NCI-H2171 treated with DMSO at 0.1 percent for 48 hours (cell line): ENCODE measurements at places on chromosomes 6 and 20.

GRCh38 chr20:17629025-17629424, 53.0 kb downstream of the RRBP1 start:
- no peak for DNase-seq

GRCh38 chr6:75334266-75335040, 49.9 kb upstream of the TMEM30A start:
- DNase-seq, result peak; percentile 6

DNA sequence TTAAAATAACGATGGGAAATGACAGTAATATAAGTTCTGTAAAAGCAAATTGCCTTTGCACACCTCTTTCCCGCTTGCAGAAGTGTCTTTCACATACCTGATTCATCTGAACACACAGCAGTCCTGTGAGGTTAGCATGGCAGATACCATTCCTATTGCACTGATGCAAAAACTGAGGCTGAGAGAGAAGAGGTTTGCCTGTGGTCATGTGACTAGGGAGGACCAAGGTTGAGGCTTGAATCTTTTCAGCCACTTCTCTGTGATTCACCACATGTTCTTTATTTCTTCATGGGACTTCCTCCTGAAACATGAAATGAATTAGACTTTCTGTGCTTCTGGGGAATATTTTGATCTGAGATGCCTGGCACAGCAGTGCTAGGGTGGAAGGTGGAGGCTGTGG, 92.9 kb downstream of the VEGFA start:
- DNase-seq, result no peak

- no peak for DNase-seq
These were observed 43.8 kb downstream of the PKIB start for GRCh38 chr6:122654012-122654411.

- no peak for DNase-seq
These were observed 15.0 kb downstream of the ALDH8A1 start for GRCh38 chr6:134934793-134935485.

DNA sequence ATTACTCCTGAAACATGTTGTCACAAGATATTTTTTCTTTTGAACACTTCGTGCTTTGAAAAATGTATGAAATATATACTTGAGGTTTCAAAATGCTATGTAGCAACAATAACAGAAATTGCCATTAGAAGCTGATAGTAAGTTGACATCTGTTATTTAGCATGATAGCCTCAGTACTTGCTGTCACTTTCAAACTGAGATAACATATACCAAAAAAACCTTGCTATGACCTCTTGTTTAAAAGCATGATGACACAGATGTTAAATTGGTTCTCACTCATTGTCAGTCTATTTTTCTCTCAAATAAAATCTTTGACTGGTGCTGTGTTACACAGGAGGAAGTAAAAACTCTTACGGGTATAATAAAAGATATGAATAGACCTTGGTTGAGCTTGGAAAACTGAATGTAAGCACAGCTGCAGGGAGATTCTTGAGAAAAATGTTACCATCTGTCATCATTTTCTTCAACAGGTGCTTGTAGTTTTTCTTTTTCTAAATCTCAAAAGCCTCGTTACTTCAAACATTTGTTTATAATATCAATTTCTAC, 18.6 kb downstream of the MOXD1 start:
- no peak for DNase-seq

DNA sequence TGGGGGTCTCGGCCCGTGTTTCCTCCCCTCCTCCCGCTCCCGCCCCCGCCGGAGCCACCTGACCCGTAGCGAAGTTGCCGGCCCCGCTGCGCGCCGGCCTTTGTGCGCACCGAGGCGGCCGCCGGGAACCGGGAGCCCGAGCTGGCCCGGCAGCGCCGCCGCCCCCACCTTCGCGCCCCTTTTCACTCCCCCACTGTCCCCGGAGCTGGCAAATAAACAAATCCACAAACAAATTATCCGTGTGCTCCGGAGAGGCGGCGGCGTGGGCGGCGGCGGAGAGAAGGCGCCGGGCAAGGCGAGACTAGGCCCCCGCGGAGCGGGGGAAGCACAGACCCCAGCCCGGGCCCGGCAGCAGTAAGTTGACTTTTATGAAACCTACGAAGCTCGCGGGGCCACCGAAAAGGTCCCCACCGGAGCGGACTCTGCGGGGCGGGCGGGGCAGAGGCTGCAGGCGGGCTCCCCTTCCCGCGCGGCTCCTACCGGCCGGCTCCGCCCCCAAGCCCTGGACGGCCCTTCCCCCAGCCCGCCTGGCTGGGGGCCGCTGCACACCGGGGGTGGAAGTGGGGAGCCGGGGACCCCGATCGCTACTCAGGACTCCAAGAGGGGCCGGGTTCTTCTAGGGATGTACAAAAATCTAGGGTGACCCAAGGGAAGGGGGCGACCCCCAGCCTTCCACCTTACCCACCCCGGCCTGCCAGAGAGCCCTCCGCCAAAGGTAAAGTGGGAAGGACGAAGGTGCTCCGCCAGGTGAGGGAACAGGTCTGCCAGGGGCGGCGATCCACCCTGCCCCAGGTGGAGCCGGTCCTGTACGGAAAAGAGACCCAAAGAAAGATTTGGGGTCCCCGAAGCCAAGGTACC, 40.7 kb downstream of the YTHDF1 start:
- DNase-seq, result no peak

DNA sequence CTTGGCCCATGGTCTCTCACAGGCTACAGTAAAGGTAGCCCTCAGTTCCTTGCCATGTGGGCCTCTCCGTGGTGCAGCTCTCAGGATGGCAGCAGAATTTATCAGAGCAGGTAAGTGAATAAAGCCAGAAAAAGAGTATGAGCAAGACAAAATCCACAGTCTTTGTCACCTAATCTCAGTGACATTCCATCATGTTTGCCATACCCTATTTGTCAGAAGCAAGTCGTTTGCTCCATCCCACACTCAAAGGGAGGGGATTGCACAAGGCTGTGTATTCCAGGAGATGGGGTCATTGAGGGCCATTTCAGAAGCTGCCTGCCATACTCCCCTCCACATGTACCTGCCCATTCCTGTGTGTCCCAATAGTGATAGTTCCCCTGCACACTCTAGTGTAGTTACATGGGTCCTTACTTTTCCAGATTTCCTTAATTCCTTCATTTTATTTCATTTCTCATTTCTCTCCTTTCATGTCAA, 24.2 kb downstream of the ISM1 start:
- no peak for DNase-seq

DNA sequence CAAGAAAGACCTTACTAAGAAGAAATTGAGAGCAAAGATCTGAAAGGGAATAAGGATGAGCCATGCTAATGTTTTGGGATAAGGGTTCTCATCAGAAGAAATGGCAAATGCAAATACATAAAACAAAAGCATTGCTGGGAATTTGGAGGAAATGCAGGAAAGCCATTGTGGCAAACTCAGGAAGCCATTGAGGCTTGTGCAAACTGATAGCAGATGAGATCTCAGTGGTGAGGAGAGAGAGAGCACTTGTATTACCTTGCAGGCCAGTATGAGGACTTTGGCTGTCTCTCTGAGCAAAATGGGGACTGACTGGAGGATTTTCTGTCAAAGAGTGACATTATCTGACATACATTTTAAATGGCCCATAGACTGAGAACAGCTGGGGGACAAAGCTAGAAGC, 103.0 kb downstream of the ADGRB3 start:
- DNase-seq, result no peak

- DNase-seq, result no peak
These were observed 2.4 kb downstream of the SYNE1 start for GRCh38 chr6:152634773-152635172.

DNA sequence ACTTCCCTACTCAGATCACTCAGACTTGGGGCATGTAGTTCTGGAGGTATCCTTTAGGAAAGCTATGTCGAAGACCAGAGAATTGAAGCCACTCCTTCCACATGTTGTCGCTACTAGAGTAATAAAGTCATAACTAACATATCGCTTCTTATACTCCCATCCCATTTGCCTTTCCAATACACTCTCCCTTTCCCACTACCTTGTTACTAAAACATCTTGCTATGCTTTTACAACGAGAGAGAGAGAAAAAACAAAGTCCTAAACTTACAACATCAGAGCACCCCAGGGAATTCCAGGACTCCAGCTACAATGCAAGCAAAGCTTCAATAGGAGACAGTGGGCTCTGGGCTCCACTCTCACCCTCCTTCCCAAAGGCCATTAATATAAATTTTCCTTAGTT, 5.1 kb upstream of the LAMP5 start:
- no peak for DNase-seq

DNA sequence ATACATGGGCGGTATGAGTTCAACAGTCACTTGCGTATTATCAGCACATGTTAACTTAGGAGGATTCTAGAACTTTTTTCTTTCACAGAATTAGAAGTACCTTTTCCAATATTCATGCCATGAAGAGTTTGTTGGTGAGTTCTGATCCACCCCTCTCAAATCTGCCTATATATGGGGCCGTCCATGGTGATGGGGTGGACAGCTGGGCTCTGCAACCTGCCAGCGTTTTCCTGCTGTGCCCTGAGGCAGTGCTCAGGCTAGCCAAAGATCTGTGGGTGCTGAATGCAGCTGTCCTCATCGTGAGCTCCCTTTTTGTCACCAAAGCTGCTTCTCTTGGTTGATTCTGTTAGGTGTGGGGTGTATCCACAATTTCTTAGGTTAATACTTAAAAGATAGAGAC, 88.7 kb downstream of the THBS2 start:
- no peak for DNase-seq

- DNase-seq, result no peak
These were observed 217.3 kb downstream of the TBXT start for GRCh38 chr6:165950316-165950715.

DNA sequence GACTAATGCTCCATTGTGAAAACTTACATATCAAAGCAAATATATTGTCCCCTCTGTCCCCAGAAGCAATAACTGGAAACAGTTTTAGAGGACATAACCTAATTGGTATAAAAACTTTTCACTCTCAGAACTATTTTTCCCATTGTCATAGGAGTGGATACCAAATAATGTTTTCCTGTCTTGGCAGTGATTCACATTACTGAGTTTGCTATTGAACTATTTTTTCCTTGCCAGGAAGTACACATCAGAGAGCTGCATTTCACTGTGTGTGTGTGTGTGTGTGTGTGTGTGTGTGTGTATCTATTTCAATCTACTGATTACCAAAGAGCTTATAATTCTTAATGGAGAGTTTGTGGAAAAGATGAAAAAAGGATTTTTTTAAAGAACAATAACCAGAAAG, 45.4 kb downstream of the AKAP12 start:
- DNase-seq, result no peak

- DNase-seq, result peak; percentile 70
These were observed 65.0 kb upstream of the PCSK2 start for GRCh38 chr20:17161673-17162481.

DNA sequence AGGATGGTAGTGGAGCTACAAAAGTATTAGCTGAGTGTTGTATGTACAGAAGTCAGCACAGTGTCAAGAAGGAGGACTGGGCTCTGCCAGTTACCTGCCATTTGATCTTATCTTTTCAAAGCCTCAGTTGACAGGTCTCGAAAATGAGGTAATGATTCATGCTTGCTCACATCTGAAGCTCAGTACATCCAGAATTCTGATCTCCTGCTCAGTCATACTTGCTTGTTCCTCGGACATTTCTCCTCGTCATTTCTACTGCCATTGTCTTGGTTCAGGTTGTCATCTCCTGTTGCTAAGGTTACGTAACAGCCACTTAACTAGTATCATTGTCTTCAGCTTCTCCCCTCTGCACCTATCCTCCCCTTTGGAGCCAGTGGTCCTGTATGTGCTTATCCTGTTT, 89.5 kb downstream of the SLX4IP start:
- DNase-seq, result no peak

DNA sequence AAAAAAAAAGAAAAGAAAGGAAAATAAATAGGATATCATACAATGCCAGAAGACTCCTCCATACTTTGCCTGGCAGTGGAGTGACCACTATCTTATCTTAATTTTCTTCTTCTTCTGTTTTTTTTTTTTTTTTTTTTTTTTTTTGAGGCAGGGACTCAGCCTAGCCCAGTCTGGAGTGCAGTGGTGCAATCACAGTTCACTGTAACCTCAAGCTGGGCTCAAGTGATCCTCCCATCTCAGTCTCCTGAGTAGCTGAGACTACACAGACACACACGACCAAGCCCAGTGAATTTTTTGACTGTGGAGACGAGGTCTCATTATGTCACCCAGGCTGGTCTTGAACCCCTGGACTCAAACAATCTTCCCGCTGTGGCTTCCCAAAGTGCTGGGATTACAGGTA, 17.1 kb upstream of the MMP9 start:
- no peak for DNase-seq

DNA sequence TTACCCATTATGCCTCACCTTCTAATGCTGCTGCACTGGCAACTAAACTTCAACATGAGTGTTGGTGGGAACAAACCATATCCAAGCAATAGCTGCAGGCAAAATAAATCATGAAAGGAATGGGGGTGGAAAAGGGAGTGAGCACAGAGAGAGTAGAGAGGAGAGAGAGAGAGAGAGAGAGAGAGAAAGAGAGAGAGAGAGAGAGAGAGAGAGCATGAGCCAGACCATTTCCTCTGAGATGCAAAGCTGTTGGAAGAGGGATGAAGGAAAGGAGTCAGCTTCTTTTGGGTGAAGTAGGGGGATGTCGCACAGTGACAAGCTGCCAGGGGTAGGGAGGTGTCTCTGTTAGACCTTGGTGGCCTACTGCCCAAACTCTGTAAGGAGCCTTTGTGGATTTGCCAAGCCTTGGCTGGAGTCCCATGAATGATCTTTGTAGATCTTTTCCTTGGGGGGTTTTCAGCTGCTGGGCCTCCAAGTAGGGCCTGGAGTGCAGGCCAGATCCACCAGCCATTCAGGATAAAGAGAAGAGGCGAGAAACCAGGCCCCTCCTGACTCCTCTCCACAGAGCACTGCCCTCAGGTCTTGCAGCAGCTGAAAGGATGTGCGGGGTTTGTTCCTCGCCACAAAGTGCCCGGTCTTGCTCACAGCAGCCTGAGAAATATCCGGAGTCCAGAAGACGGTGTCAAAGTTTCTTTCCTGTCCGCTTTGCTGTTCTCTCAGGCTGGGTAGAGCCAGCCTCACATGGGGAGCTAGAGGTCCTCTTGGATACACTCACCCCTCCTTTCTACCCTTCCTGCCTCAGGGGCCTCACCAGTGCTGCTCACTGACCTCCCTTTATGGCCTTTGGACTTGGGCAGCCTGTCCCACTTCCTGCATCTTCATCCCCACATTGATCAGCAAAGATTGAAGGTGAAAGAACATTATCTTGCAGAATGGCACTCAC, 17.8 kb downstream of the BTBD3 start:
- no peak for DNase-seq
